CD4-positive, alpha-beta T cell treated with Interferon gamma for 1 hour (primary cell): ENCODE measurements at places on chromosomes 3 and 15.

GRCh38 chr15:87848012-87848411 is 408.5 kb downstream of the NTRK3 start:
- no peak for DNase-seq

DNA sequence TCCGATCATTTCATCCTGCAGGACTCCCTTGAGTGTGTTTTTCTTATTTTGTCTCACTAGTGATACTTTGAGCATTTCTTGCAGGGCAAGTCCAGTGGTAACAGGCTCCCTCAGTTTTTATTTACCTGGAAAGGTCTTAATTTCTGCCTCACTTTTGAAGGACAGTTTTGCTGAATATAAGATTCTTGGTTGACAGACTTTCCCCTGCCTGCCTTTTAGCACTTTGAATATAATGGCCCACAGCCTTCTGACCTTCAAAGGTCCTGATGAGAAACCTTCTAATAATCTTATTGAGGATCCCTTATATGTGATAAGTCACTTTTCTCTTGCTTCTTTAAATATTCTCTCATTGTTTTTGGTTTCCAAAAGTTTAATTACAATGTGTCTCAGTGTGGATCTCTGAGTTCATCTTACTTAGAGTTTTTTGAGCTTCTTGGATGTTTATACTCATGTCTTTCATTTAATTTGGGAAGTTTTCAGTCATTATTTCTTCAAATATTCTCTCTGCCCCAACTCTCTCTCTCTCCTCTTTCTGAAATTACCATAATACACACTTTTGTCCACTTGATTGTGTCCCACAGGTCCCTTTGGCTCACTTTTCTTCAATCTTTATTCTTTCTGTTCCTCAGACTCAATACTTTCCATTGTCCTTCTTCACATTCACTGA is 36.3 kb upstream of the ARIH1 start:
- no peak for DNase-seq

DNA sequence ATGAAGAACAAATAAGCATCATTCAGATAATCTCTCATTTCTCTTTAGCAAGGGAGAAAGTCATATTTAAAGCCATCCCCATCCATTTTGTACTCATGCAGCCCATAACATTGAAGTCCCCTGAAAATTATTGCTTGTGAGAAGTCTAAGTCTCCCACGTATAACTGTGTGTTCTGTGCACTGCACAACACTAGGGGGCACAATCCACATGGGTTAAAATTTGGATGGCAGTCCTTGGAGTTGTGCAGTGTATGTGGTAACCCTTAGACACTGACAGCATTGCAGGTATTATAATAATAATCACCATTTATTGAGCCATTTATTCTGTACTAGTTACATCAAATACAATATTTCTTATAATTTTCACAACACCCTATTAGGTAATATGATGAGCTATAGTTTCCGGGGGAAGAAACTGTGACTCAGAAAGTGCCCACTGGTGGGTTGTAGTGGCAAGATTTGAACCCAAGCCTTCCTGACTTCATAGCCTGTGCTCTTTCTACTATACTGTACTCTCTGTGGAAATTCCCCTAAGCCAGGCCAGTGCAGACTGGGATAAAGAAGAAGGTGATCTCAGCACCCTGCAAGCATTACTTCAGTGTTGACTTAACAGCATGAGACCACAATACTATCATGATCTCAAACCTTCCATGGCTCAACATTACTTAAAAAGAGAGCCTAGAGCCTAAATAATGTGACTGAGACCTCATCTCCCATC is 15.7 kb downstream of the KCNAB1 start:
- DNase-seq = no peak

- DNase-seq = no peak
Observed at GRCh38 chr3:58946875-58947274, 103.0 kb downstream of the CFAP20DC start.

DNA sequence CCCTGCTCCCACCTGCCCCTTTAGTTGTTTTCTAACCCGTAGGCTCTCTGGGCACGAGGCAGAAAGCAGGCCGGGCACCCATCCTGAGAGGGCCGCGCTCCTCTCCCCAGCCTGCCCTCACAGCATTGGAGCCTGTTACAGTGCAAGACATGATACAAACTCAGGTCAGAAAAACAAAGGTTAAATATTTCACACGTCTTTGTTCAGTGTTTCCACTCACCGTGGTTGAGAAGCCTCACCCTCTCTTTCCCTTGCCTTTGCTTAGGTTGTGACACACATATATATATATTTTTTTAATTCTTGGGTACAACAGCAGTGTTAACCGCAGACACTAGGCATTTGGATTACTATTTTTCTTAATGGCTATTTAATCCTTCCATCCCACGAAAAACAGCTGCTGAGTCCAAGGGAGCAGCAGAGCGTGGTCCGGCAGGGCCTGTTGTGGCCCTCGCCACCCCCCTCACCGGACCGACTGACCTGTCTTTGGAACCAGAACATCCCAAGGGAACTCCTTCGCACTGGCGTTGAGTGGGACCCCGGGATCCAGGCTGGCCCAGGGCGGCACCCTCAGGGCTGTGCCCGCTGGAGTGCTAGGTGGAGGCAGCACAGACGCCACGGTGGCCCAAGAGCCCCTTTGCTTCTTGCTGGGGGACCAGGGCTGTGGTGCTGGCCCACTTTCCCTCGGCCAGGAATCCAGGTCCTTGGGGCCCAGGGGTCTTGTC is 48.5 kb downstream of the PGPEP1L start:
- DNase-seq = no peak

GRCh38 chr15:88902221-88902835 is 7.0 kb upstream of the HAPLN3 start:
- no peak for DNase-seq

DNA sequence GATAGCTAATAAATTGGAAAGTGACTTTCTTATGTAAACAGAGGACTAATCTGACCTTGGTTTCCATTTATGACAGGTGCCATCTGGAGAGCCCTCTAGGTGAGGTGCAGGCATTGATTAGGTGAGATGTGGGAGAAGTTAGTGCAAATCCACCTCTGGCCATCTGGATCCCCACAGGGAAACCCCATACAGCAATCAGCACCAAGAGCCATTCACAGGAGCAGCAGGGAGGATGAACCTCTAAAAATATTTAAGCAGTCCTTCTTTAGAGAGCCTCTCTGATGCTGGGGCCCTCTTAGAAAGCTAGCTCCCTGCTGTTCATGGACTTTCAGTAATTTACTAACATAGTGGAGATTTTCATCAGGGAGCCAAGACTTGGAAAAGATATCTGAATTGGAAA is 69.3 kb downstream of the CLSTN2 start:
- no peak for DNase-seq

DNA sequence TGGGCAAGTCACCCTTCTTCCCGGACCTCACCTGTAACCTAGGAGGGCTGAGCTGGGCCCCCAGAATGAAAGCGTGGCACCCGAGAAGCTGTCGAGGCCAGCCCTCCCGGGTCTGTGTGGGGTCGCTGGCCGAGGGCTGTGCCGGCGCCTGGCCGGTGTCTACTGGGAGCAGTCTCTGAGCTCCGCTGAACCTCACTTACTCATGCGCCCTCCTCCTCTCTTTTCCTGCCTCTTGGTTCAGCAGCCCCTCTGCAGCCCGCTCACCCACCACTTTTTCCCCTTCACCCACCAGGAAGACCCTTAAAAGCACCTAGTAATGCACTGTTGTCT is 419 bp downstream of the HYKK start:
- DNase-seq = no peak

DNA sequence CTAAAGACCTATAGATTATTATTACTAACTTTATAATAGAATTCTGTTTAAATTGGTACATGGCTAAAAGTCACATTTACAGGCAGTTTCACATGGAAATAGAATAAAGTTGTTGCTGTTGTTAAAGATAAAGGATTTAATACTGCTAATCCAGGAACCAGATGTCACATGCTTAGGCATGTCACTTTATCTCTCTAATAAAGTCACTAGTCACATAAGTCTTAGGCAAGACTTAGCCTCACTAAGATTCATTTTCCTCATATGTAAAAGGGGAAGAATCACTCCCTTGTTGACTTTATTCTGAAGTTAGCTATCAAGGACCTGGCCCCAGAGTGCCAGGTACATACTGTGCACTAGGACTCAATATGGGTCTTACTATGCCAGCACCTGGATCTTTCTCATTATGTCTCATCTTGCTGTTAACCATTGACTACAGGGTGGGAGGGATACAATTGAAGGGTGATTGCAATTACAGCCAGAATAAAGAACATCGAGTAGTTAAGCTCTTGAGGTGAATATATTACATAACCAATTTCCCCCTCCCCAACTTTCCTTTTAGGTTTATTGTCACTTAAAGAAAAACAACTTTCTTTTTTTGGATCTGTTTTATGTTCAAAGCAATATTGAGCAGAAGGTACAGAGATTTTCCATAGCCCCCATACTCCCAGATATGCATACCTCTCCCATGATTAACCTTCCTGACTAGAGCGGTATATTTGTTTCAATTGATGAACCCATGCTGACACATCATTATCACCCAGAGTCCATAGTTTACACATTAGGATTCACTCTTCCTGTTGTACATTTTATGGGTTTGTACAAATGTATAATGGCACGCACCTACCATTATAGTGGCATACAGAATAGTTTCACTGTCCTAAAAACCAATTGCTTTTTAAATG is 36.6 kb downstream of the LNP1 start:
- DNase-seq = no peak

GRCh38 chr3:70824078-70824477 is 511.6 kb upstream of the MDFIC2 start:
- no peak for DNase-seq

DNA sequence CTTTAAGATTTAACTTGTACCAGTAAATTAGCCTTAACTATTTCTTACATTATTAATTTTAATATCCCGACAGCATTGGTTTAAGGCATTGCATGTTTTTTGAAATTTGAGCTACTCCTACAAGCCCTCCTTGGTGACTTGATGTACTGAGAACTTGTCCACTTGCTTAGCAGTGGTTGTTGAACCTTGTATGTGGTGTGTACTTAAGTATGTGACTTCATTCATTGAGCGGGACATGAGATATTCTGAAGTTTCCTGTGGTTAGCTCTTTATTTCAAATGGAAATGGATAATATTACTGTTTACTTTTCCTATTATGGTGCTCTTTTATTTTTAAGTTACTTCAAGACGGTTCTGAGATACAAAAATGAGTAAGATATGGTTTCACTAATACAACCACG is 3.6 kb upstream of the COL6A5 start:
- DNase-seq = no peak

- DNase-seq = no peak
Observed at GRCh38 chr3:94787734-94788270, 724.9 kb downstream of the NSUN3 start.

- DNase-seq = no peak
Observed at GRCh38 chr3:73719861-73720260, 95.1 kb upstream of the PDZRN3 start.

GRCh38 chr3:87305517-87305916 is 29.1 kb upstream of the POU1F1 start:
- DNase-seq = no peak
